Adrenal gland (tissue), 19 donors: ENCODE measurements at places on chromosomes 5 and 9. TPM values are rescaled to one million over a fixed set of nuclear protein-coding genes. Genes with fewer than 3 reads are reported as not detected.

DNA sequence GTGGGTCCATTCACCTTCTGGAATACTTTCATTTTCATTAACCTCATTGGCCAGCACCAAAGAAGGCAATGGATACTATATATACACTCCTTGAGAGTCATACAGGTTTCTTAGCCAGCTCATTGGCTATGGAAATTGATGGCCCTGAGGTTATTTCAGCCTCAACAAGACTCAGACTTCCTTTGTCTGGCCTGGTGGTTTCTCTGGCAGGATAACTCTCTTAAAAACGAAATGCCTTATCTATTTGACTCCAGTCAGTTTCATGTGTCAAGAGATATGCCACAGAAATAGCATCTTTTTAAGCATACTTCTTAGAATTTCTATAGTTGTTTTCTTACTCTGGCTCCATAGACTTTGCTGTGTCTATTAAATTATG lies 28.9 kb downstream of the CDH9 start:
- no peak for DNase-seq

Gene KIF4B
- not detected for total RNA-seq

Gene FAM78A
- total RNA-seq = 3.8 TPM

GRCh38 chr5:1494780-1495524 lies 28.8 kb downstream of the LPCAT1 start:
- no peak for DNase-seq

GRCh38 chr9:127768698-127769097 lies 9.8 kb downstream of the SH2D3C start:
- DNase-seq = no peak

DNA sequence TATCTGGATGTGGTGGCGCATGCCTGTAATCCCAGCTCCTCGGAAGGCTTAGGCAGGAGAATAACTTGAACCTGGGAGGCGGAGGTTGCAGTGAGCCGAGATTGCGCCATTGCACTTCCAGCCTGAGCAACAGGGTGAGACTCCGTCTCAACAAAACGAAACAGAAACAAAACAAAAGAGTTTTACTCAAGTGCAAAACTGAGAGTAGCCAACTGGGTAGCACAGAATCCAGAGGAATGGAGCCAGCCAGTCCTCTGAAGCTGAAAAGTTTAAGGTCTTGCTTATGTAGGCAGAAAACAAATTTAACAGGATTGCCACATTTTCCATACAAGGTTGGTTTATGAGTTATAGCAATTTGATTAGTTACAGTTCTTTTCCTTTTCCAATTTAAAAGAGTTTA lies 32.0 kb downstream of the SPIN1 start:
- no peak for DNase-seq

DNA sequence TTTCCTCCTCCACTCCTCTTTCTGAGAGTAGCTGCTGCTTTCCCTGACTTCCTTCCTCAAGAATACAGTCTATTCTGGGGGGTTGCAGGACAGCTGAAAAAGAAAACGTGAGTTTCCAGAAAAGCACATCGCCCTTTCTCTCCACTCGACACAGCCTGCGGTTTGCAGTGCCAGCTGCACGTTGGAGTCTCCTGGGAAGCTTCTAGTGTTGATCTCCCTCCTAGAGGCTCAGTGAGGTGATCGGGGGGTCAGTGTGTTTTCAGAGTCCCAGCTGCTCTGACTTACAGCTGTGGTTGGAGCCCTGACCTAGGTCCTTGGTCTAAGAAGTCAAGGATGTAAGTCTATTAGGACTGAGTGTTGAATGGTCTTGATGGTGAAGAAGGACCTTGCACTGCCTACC lies 25.0 kb upstream of the SUSD3 start:
- DNase-seq = no peak

Gene TICAM2
- total RNA-seq = 9.3 TPM

DNA sequence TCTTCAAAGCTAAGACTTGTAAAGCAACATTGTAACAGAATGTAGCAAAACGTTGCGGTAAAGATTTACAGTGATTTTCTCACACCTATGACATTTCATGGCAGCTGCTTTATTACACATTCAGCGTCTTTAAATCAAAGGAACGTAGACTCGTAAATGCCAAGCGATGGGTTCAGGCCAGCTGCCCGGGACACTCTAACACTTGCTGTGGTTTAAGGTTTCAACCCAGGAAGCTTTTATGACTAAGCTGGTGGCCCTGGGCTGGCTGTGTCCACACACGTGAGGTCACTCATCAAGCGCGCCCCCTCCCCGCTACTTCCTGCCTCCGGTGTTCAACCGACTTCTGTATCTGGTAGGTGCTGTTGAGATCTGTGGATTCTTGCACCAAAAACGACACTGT lies 2.5 kb downstream of the SLC6A18 start:
- no peak for DNase-seq

- DNase-seq = peak; percentile 7
Observed at GRCh38 chr9:116000748-116001329, 152.8 kb upstream of the PAPPA start.

- DNase-seq = no peak
Observed at GRCh38 chr5:132454361-132454760, 36.2 kb downstream of the IRF1 start.
